ENCODE measurements at places on chromosomes 6 and 20.
A peak's percentile ranks its signal among the peaks of the same experiment; 100 is the strongest.

- DNase-seq = no peak
Observed at GRCh38 chr6:49546331-49546730, 4.1 kb upstream of the C6orf141 start.

DNA sequence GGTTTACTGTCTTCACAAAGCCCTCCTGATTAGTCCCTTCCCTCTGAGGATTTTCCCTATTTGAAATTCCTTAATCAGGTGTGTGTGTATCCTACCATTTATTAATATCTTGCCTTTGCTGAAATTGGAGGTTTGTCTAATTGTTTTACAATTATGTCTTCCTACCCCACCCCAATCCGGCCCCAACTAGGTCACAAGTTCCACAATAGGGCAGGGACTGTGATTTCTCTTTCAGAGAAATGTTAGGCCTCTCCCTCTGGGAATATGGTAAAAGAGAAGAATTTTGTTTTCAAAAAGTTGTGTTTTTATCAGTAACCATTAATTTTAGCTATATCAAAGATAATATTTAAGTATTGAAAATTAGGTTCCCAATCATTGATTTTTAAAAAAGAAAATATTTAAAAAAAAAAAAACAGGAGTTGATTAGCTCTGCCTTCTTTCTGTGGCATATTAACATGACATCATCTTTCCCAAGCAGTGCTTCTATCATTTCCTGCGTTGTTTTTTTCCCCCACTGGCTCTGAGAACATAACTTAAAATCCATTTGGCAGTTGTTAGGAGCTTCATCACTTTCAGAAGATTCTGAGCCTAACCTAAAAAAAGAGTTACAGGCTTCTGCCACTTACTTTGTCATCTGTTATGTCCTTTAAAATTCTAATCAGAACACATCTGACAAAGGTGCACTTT lies 36.1 kb downstream of the BLOC1S5 start:
- no peak for DNase-seq

DNA sequence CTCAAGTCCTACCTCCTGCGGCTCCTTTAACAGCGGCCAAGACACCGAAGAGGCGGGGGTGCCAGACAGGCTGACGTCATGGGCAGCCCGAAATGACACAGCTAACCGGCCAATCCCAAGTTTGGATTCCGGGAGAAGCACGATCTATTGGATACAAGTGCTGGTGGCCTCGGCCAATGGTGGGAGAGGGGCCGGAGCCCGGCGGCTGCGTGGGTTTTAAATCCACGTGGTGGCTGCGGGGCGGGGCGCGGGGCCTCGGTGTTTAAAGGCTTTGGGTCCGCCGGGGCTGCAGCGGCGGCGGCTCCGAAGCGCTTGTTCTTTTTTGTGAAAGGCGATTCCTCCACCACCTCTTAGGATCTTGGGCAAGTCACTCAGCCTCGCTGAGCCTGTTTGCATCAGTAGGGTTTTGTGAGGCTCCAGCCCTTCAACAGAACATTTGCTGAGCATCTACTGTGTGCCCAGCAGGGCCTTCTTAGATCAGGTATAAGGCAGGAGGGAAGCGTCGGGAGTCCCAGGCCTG lies 8.7 kb upstream of the PMEPA1 start:
- peak; percentile 82 for DNase-seq

DNA sequence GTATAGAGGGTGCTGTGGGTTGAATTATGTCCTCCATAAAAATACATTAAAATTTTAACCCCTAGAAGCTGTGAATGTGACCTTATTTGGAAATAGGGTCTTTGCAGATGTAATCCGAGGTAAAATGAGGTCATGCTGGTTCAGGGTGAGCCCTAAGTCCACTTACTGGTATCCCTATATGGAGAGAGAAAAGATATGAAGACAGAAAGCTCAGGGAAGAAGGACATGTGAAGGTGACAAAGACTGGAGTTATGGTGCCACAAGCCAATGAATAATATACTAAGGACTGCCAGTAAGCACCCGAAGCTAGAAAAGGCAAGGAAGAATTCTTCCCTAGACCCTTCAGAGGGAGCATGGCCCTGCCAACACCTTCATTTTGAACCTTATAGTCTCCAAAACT lies 50.2 kb downstream of the PLN start:
- no peak for DNase-seq

GRCh38 chr6:26130581-26131249 lies 43.5 kb downstream of the HFE start:
- no peak for DNase-seq
